ENCODE measurements at places on chromosomes 5 and 9.

DNA sequence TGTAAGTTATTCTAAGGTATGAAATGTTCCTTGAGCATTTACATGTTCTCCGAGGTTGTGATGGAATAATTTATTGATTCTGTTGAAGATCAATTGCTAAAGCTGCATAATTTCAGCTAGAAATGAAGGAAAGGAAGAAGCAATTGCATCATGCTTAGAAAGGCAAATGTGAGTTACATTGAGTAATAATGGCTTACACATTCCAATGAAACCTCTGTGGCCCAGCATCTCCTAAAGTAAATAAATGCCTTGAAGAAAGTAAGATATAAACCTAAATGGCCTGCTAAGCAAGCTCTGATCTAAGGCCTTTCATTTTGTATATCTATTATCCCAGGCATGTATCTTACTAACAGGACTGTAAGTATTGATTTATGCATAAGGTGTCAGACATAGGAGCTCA lies 677.3 kb upstream of the RGMB start:
- DNase-seq: no peak

DNA sequence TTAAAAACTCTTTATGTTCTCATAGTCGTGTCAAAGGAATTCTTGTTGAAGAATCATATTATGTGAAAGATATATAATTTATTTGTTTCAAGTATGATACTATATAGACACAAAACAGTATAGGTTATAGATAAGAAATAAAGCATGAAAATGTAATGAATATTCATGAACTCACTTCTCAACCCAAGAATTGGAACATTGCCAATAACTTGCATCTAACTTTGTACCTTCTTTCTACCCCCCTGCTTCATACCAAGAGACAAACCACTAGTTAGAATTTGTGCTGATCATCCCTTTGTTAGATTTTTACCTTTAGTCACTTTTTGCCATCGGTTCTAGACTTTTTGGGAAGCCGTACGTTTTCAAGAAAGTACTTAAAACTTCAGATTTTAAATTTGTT lies 32.6 kb downstream of the HSD17B4 start:
- no peak for DNase-seq

DNA sequence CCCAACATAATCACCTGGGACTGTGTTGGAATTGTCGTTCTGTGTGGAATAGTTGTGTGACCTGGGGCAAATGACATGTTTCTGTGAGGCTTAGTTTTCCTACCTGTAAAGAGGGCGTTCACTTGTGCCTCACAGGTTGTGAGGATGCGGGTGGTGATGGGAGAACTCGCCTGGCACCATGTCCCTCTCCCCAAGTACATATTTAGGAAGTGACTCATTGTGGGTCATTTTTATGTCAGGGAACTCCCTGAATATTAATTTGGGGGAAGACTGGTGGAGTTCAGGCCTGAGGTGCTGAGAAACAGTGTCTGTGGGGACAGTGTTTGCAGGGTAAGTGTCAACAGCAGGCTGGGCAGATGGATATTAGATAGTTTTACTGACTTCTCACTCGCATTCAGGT lies 144.7 kb downstream of the KDM4C start:
- DNase-seq: no peak

GRCh38 chr9:21560281-21560745 lies 78.2 kb upstream of the IFNE start:
- no peak for DNase-seq

DNA sequence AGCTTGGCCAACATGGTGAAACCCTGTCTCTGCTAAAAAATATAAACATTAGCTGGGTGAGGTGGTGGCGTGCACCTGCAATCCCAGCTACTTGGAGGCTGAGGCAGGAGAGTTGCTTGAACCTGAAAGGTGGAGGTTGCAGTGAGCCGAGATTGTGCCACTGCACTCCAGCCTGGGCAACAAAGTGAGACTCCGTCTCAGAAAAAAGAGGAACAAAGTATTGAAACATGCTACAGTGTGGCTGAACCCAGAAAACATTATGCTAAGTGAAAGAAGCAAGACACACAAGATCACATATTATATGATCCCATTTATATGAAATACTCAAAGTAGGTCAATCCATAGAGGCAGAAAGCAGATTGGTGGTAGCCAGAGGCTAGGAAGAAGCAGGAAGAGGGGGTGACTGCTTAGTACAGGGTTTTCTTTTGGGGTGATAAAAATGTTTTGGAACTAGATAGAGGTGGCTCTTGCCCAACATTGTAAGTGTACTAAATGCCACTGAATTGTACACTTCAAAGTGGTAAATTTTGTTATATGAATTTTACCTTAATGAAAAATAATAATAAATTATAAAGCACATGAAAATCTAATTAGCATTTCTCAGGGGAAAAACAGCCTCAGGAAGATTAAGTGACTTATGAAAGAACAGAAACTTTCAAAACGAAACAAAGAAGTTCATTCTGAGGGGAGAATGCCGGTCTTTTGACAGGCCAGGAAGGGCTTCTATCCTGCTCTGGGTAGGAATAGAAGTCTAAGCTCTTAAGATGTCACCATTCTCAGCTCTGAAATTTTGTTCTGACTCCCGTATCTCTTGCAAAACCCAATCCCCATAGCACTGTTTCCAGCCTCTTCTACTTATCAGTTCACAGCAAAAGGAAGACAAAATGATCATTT lies 161.1 kb upstream of the TBCA start:
- no peak for DNase-seq

DNA sequence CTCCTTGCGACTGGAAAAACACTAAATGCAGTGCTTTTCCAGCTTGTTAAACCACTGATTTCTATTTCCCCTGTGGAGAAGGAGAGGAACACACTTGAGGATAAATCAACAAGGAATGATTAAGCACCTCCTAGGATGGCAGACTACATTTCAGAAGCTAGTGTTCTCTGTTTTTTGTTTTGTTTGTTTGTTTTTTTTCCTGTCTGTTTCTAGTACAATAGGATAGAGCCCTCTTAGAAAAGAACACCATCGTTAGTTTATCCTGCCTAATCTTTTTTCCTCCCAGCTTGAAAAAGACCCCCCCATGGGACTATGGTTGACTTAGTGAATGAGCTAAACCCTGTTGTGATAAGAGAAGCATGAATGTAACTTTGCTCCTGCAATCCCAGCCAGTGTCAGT lies 3.9 kb upstream of the TAL2 start:
- DNase-seq: no peak

GRCh38 chr5:180155365-180155926 lies 53.6 kb downstream of the RASGEF1C start:
- no peak for DNase-seq

DNA sequence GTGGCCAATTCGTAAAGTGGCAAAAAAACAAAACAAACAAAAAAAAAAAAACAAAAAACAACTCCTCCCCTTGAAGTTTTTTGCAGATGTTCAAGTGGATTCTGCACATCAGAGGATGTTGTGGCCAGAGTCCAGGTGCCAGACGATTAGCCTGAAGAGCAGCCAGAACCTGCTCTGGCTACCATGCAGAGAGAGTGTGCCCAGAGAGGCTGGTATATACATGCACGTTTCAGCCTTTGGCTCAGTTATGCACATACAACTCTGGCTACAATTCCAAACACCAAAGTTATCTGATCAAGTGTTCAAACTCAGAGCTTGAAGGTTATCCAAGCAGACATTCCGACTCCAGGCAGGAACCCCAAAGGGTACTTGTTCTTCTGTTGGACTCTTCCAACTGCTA lies 34.7 kb downstream of the GGTA1 start:
- DNase-seq: no peak

GRCh38 chr5:151892393-151892792 lies 32.3 kb downstream of the GLRA1 start:
- no peak for DNase-seq

- no peak for DNase-seq
These were observed 20.6 kb downstream of the FAM78A start for GRCh38 chr9:131255676-131256197.

- DNase-seq: no peak
These were observed 123.3 kb downstream of the ST8SIA4 start for GRCh38 chr5:100779669-100780375.

DNA sequence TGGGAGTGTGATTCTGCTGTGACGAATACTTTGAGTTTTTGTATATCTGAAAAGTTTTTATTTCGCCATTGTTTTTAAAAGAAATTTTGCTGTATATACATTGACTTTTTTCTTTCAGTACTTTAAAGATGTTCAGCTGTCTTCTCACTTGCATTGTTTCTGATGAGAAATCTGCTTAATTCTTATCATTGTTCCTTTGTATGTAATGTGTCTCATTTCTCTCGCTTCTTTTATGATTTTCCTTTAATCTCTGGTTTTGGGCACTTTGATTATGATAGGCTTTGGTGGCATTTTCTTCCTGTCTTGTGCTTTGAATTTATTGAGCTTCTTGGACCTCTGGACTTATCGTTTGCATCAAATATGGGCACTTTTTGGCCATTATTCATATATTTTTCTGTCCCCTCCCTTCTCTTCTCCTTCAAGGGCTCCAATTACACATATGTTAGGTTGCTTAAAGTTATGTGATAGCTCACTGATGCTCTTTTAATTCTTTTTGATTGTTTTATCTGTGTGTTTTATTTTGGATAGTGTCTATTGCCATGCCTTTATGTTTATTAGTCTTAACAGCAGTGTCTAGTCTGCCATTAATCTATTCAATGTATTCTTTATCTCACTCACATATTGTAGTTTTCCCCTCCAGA lies 30.6 kb downstream of the STX17 start:
- DNase-seq: no peak

DNA sequence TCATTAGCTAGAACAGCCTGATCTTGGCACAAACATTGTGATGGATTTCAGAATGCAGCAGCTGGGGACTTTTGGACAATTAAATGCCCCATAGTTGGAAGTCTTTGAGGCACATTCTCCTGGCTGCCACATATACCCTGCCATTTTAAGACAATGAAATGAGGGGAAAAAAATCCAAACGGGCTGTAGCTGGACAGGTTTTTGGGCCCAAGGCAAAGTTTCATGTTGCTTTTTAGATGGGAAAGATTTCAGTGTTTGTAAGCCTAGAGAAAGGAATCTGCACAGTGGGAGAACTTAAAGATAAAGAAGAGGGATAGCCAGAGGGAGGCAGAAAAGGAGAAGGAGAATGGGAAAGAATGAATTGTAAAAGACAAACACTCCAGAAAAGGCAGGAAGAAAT lies 30.0 kb upstream of the RICTOR start:
- DNase-seq: no peak

- no peak for DNase-seq
These were observed 56.3 kb downstream of the TMEM174 start for GRCh38 chr5:73229271-73229670.

- DNase-seq: no peak
These were observed 253.8 kb downstream of the PBX3 start for GRCh38 chr9:126000731-126001580.

Measured in T-helper 9 cell (primary cell).